ENCODE measurements at places on chromosomes 2 and 18.

- DNase-seq = no peak
These were observed 40.9 kb downstream of the ADD2 start for GRCh38 chr2:70726947-70727725.

- DNase-seq = no peak
These were observed 23.7 kb downstream of the CYP27A1 start for GRCh38 chr2:218805627-218806026.

DNA sequence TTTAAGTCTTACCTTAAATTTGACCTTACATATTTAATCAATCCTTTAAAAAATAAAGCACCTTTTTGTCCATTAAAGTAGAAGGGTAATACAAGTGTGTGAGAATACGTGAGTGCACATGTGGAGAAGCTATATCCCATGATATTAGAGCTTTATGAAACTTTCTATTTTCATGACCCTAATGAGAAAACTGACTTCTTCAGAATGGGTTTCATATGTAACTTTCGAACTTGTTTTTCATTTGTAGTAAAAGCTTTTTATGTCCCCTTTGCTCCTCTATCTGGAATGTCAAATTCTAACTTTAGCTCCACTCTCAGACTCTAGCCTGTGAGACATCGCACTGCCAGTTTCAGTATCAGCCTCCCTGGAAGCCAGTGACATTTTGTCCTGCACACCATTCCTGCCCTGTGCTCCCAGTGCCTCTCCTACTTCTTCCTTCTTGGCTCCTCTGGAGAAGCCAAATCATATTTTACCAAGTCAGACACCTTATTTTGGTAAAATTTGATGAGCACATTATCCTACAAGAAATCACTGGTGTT lies 42.0 kb downstream of the MAPRE2 start:
- DNase-seq = no peak

DNA sequence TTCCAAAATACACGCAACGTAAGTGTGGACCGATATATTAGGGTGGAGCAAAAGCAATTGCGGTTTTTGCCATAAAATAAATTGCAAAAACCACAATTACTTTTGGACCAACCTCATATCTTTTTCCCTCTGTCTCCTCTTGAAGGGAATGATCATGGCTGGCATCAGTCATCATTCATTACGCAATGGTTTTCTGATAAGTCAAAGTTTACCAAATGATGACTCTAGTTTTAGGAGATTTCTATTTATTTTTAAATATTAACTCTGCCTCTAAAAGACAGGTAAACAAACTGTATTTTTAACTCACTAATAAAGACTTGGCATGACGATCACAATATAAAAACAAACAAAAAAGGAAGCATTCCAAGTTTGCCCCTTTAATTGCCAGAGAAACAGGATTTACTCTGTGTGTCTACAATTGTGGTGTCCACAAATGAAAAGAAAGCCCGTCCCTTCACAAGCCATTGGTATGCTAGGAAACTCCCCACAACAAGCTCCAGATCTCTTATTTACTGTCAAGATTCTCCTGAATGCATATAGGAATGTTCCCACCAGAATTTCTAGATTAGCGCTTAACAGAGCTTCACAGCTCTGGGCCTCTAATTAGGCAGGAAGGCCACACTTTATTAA lies 61.3 kb downstream of the IRS1 start:
- no peak for DNase-seq

- DNase-seq = no peak
These were observed 762 bp upstream of the GAD1 start for GRCh38 chr2:170815746-170816503.

GRCh38 chr2:8203364-8203763 lies 478.5 kb upstream of the ID2 start:
- DNase-seq = no peak

DNA sequence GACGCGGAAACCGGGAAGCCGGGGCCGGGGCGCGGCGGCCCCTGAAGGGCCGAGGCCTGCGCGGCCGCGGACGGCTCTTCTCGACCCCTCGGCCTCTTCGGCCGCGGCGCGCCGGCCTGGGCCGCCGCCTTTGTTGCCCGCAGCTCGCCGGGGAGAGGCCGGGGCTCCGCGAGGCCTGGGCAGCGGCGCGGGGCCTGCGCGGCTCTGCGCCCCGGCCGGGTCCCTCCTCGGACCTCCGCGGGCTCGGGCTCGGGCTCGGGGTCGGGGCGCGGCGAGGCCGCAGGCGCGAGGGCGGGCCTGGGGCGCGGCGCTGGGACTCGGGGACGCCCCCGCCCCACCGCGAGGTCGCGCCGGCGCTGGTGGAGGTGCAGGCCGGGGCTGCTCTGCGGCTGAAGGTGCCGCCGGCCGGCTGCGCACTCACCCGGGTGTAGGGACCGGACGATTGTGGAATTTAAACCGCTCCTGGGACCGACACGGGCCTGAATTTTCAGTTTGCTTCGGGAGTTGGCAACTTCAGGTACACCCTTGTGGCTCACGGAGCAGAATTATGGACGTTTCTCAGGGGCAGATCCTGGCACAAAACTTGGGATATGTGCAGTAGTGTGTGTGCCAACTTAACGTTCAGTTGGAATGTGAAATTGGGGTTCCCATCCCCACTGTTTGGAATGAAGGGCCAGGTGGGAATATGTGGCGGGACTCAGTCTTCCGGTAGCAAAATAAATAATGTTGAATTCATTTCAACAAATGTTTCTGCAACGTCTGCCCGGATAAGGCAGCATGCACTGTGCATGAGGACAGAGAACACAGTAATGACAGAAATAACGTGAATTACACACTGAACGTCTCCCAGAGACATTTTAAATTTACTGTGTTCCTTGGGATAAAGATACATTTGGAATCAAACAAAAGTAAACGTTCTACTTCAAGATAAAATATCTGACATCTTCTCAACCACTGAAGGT lies 787 bp downstream of the SOCS6 start:
- DNase-seq = no peak

GRCh38 chr2:119249311-119249710 lies 25.7 kb downstream of the STEAP3 start:
- DNase-seq = no peak

GRCh38 chr2:42902939-42903709 lies 110.7 kb upstream of the HAAO start:
- no peak for DNase-seq

DNA sequence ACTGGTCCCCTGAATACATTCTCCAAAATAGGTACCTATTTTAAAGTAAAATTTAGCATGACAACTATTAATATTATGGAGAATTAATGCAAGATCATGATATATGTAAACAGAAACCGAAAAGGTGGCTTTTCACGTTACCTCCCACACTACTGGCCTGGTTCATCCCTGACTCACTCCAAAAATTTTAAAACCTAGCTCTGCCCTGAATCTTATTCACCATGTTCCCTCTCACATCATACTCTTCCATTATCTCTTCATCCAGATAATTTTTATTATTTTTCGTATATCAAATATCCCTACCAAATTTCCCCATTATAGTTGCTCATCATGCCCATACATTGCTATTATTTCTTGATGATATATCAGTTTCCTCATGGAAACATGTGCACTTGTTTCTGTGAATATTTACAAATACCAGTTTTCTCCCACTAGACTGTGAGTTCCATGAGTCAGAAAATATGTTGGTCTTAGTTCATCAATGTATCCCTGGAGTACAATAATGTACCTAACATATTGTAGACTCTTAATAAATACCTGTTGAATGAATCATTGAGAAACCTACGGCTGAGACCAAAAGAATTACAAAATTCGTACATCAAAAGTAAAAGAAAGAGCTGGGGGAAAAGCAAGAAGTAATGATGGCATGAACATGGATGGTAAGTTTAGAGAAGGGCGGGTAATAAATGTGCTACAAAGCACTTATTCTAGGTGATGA lies 360.1 kb upstream of the CHAC2 start:
- DNase-seq = no peak

DNA sequence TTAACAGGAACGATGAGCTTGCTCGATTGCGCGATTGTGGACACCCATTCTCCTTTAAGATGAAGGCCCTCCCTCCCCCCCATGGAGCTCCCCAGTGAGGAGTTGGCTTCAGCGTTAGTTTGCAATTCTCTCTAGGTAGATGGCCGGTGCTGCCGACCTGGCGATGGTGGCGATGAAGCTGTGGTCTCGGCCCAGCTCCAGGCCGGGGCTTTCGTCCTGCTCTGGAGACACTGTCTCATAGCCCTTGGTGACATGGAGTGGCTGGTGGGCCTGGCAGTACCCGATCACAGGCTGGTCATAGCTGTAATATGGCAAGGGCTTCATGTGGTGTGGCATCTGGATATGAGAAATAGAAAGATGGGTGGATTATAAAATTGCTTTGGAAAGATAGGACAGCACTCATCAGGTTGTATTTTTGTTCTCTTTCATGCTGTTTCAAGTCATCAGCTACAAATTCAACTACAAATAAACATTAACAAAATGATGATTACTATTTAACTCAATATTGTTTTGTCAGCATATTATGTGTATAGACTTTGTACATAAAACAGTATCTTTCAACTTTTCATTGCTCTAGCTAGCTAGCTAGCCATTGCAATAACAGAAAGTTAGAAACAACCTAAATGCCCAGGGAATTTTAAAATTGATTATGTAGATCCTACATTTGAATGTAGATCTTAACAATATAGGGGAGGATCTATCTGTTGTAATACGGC lies 773.4 kb downstream of the LRRTM4 start:
- no peak for DNase-seq

- DNase-seq = peak; percentile 79
These were observed 19.6 kb upstream of the CXCR1 start for GRCh38 chr2:218186355-218186766.

GRCh38 chr2:239890206-239890746 lies 134.9 kb downstream of the NDUFA10 start:
- DNase-seq = no peak

DNA sequence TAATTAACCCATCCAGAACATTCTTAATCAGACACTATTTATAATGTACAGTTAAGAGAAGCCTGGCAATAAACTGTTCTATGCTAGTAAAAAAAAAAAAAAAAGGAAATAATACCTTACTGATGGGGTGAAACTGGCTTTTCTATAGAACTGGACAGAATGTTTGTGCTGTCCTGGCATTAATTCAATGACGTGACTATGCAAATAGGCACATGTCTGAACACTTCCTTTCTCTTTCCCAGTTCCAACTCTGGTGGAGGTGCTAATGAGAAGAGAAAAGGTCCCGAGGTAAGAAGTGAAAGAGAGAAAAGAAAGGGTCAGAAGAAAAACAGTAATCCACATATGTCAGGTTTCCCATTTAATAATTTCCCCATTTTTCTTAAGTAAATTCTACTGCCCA lies 508.4 kb downstream of the ZEB2 start:
- no peak for DNase-seq

- DNase-seq = no peak
These were observed 9.3 kb upstream of the SLC16A14 start for GRCh38 chr2:230077851-230078547.

DNA sequence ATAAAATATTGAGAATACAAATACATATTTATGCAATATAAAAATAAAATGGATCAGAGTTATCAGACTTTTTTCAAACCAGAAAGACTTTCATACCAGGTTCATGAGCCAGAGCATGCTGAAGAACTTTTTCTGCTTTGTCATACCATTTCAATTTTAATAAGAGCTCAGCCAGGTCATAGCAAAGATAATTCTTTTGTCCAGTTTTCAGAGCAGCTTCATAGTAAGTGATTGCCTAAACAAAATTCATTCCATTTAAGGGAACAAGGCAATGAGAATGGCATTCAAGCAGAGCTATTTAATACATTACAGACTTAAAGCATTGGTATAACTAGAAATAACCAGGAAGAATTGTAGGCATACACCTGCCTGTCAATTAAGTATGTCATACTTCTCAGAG lies 42.3 kb downstream of the TTC21B start:
- DNase-seq = no peak

DNA sequence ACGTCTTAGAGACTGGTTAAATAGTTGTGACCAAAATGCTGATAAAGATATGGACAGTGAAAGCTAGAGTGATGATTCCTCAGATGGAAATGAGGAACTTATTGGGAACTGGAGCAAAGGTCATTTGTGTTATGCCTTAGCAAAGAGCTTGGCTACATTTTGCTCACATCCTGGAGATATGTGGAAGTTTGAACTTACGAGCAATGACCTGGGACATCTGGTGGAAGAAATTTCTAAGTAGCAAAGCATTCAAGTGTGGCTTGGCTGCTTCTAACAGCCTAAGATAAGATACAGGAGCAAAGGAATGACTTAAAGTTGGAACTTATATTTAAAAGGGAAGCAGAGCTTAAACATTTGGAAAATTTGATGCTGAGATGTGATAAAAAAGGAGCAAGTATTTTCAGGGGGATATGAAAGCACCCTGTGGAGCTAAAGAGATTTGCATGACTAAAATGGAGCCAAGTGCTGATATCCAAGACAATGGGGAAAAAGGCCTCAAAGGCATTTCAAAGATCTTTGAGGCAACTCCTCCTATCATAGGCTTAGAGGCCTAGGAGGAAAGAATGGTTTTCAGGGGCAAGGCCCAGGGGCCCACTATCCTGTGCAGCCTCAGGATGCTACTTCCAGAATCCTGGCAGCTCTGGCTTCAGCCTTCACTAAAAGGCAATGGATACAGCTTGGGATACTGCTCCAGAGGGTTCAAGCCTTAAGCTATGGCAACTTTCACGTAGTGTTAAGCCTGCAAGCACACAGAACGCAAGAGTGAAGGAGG lies 124.1 kb upstream of the KLHL14 start:
- DNase-seq = no peak

DNA sequence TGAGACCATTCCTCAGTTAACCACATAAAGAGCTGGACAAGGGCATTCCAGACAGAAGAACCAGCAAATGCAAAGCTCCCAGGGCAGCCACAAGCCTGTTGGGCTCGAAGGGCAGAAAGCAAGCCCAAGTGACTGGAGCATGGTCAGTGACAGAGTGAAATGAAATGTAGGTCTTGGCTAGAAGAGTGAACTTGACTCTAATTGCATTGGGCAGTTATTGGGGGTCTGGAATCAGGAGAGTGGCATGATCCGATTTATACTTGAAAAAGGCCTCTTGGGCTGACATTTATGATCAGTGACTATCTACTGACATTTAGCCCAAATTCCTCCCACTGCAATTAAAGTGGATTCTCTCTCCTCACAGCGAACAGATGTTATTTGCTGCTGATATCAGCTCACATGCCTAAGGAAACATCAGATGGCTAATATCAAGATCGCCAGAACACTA lies 152.5 kb upstream of the KLF7 start:
- no peak for DNase-seq

GRCh38 chr2:123085484-123085883 lies 939.6 kb upstream of the CNTNAP5 start:
- DNase-seq = no peak

GRCh38 chr2:64650722-64651338 lies 2.9 kb downstream of the SERTAD2 start:
- DNase-seq = no peak

DNA sequence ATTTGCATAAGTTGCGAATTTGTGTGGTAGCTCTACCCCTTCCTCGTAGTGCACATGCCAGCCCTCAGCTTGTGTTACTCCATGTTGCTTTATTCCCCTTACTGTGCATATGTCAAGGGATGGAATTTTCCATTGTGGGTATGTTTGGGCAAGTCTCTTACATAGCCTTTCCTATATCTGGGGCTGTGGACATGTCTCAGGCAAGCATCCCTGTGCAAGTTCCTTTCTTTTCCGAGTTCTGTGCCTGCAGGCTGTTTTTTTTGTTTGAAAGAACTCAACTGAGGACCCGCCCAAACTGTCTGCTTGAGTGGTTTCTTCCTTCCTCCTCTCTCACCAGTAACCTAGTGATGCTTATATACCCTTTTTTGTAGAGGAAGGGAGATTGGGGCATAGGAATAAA lies 1739.1 kb upstream of the PIK3C3 start:
- no peak for DNase-seq

- DNase-seq = no peak
These were observed 54.7 kb upstream of the SLC1A4 start for GRCh38 chr2:64934530-64934929.

GRCh38 chr18:28766721-28767120 lies 589.8 kb upstream of the CDH2 start:
- no peak for DNase-seq

- DNase-seq = no peak
These were observed 551.7 kb downstream of the RNF144A start for GRCh38 chr2:7468955-7469354.

All from HL-60 (cell line).